ENCODE measurements at places on chromosomes 4 and X.

DNA sequence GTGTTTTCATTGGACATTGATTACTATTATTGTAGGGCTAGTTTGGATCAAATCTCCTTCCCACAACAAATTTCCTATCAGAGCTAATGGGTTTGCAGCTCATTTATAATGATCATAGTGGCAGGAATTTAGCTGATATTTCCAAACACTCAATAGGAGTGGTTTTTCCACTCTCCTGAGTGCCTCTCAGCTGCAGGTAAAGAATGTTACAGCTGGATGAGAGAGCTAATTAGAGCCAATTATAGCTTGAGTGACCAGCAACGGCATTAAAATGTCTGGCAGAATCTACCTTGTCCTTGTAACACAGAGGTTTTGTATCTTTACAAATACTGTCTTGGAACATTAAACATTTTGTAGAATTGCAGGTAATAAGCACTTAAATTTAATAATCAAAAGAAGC, 602.8 kb upstream of the EPHA5 start:
- DNase-seq, result no peak

GRCh38 chr4:83139514-83140156, 25.1 kb upstream of the PLAC8 start:
- DNase-seq, result no peak

- DNase-seq, result no peak
Observed at GRCh38 chrX:2766906-2767305, 15.1 kb downstream of the XG start.

- no peak for DNase-seq
Observed at GRCh38 chr4:6727081-6727942, 11.3 kb downstream of the BLOC1S4 start.

GRCh38 chr4:85565761-85566480, 91.0 kb downstream of the ARHGAP24 start:
- DNase-seq, result no peak

- DNase-seq, result no peak
Observed at GRCh38 chrX:102624105-102624504, 24.8 kb downstream of the ARMCX5 start.

GRCh38 chrX:9133426-9133825, 99.5 kb upstream of the FAM9B start:
- no peak for DNase-seq

DNA sequence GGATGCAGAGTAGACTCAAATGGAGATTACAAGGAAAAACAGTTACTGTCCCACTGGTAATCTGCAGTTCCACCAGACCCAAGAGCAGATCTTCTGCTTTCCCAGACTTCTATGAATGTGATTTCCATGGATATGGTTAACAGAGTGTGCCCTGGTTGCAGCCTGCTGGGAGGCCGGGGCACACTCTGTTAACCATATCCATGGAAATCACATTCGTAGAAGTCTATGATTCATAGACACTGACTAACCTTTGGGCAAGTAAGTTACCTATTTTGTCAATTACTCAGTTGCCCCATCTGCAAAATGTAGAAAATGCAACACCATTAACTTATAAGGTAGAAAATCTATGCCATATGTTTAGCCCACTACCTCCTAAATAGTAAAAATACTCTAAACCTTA, 443.1 kb upstream of the PITX2 start:
- DNase-seq, result no peak

GRCh38 chr4:8533274-8533865, 46.8 kb upstream of the GPR78 start:
- DNase-seq, result no peak

DNA sequence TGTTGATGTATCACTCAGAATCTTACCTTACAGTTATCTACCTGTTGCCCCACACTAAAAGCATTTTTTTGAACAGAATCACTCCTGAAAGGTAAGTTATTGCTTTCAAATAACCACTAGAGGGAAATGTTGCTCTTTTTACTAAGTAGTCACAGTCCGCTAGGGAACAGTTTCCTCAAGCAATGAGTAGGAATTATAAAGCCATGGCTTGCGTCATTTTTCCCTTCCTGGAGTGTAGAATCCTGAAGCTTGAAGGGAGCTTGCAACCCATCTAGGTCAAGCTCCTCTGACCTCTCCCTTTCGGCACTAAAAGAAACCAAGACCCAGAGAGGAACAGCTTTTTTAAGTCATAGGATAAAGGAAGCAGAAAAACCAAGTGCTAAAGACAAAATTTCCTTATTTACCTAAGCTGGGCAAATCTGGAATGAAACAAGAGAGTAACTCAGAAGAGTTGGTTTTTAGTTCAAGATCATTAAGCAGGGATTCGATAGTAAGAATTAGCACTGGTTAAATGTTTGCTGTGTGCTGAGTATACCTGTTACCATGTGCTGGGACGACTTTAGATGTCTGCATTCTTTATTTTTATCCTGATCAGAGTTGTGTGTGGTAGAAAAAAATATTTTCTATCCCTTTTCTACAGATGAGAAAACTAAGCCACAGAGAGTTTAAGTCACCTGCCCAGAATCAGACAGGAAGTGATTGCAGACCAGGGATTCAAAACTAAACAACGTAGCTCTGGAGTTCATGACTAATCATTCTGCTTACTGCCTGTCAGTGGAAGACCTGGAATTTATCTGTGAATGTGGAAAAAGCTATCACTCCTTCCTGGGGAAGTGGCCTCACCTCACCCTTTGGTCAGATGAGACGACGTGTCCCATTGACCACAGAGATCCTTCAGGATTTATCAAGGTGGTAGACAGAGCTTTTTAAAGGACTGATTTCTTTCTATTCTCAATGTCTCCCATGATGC, 631.5 kb downstream of the RAB28 start:
- peak; percentile 68 for DNase-seq

DNA sequence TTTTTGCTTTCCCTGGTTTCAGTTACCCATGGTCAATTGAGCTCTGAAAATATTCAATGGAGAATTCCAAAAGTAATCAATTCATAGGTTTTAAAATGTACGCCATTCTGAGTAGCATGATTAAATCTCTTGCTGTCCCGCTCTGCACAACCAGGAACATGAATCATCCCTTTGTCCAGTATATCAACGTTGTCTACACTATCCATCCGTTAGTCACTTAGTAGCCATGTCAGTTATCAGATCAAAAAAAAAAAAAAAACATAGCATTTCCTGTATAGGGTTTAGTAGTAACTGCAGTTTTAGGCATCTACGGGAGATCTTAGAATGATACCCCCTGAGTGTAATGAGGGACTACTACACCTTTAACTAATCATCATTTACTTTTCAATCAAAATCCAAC, 15.1 kb downstream of the LAMP2 start:
- peak; percentile 45 for DNase-seq

GRCh38 chr4:81625422-81626417, 154.0 kb upstream of the RASGEF1B start:
- DNase-seq, result no peak

DNA sequence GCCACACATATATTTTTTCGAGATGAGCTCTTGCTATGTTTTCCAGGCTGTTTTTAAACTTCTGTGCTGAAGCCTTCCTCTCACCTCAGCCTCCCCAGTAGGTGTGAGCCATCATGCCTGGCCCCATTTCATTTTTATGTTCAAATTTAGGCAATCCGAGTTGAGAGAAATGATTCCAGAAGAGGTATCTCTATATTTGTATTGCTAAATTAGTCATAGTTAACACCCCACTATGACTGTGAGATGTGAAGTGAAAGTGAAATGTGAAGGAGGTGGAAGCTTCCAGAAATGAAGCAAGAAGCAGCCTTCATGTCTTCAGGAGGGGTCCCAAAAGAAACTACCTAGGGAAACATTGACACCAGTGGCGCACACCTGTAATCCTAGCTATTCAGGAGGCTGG, 17.7 kb downstream of the APELA start:
- DNase-seq, result no peak
